Stimulated activated CD8-positive, alpha-beta memory T cell treated with anti-CD3 and anti-CD28 coated beads, Interleukin-4, amount 100 ng/mL, for 1 hour (primary cell): ENCODE measurements at places on chromosomes 7 and 10.

DNA sequence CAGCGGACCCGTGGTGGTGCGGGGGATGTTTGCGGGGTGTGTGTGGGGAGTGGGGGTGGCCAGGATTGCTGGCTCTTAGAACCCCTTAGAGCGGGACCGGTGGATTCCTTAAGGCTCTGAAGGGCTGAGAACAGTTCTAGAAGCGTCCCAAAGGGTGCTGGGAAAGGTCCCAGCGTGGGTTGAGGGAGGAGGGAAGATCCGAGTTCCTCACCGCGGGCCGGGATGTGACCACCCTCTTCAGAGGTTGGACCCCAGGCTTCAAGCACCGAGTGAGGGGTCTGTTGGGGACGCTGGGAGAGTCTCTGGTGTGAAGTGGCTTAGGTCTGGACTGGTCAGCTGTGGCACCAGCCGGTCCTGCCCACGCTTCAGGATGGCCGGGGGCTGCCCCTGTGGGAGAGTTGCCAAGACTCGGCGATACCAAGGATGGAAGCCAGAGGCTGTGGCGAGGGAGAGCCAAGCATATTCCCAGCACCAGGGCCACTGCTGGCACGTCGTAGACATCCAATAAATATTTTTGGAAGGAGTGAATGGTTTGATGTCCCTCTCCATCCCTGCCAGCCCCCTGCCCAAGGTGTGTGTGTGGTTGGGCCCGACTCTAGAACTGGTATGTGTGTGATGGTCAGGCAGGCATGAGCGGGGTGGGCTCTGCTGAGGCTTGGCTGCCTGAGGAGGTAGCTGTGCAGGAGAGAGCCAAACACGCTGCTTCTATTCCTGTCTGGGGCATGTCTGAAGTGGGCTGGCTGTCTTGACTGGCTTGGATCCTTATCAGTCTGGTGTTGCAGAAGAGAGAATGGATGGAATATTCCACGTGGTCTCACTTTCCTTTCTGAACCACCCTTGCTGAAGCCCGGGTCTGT, 19.2 kb downstream of the ZNF775 start:
- no peak for DNase-seq

- DNase-seq, result no peak
These were observed 349.4 kb downstream of the EXOC4 start for GRCh38 chr7:133602291-133602690.

DNA sequence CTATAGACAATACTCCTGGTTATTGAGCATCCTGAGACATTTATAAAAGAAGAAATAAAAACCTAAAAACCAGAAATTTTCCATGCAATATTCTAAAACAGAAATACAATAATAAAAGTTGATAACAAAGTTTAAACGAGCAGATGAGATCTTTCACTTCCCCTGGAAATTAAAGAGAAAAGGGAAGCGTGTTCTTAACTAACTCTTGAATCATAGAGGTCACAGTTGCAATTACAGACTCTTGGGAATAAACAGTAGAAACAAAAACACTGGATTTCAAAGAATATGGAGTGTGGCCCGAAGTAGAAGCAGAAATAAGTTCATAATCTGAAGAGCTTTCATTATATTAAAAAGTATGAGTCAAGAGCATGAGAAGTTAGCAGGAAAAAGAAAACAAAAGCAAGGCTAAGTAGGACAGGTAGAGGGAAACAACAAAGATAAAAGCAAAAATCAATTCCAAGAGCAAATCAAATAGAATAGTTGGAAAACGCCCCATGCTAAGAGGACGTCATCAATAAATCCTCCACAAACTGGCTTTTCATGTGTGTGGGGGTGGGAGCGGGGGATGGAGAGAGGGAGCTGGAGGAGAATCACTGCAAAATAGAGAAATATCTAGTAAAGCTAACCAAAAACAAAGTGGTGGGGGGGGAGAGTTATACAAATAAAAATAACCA, 55.2 kb upstream of the C10orf71 start:
- DNase-seq, result no peak

- DNase-seq, result no peak
These were observed 104.8 kb downstream of the AUTS2 start for GRCh38 chr7:69703099-69703498.

DNA sequence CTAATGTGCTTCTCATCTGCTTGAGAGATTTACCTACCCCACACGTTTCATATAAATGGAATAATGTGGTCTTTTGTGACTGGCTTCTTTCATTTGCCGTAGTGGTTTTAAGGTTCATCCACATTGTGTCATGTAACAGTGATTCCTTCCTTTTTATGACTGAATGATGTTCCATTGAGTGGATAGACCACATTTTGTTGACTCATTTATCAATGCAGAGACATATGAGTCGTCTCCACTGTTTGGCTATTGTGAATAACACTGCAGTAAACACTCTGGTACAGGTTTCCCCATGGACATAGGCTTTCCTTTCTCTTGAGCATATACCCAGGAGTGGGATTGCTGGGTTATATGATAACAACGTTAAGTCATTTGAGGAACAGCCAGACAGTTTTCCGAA, 2.0 kb upstream of the AOC1 start:
- DNase-seq, result no peak

DNA sequence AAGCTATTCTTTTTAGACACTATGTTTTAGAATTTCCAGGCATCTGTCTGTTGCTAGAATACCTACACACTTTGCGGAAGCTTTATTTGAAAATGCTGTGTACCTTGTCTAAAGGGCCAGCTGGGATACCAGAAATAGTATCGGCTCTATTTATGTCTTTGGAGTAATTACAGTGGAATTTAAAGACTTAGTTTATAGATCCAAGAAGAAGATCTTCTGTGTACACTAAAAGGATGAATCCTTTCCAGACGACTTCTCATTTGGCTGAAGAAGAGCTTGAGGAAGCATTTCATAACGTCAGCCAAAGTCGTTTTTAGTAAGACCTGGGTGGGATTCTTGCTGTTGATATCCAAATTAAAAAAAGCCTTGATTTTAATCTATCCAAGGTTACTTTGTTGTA, 365.9 kb downstream of the INHBA start:
- no peak for DNase-seq
